ENCODE measurements at places on chromosomes 11 and 22.

- no peak for DNase-seq
Observed at GRCh38 chr22:40529821-40530220, 106.7 kb downstream of the MRTFA start.

DNA sequence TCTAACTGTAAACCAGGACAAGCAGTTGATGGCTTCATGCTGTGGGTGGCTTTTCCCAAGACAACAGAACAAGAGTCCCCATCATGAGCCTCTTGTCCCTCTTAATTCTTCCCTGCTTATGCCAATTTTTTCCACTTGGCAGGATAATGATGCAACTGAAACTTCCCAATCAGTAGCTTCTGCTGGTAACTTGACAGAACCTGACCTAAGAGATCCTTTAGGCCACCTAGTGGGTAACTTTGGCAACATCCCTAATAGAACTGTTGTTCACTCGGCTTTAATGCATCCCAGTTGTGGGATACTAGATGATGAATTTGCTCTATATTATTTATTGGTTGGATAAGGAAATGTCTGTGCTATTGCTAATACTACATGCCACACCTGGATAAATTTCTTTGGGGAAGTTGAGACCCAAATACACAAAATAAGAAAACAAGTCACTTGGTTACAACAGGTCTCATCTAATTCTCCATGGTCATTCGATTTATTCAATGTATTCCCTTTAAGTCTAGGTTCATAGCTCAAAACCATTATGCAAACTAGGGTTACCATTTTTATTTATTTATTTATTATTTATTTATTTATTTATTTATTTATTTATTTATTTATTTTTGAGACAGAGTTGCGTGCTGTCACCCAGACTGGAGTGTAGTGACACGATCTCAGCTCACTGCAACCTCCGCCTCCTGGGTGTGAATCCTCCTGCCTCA is 41.4 kb upstream of the NFAM1 start:
- DNase-seq: no peak

DNA sequence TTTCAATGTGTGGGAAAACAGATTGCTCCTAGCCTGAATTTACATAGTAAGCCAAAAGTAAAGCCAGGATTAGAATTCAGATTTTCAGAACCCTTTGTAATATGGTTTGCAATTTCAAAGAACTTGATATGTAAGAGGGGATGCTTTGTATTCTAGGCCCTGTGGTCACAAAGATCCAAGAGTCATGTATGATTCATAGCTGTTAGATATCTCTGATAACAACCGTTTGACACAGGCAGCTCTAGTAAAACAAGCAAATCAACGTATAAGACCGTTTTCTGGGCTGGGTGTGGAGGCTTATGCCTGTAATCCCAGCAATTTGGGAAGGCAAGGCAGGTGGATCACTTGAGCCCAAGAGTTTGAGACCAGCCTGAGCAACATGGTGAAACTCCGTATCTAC is 79.6 kb downstream of the EMSY start:
- DNase-seq: no peak

GRCh38 chr11:22076271-22076930 is 116.5 kb upstream of the ANO5 start:
- no peak for DNase-seq

DNA sequence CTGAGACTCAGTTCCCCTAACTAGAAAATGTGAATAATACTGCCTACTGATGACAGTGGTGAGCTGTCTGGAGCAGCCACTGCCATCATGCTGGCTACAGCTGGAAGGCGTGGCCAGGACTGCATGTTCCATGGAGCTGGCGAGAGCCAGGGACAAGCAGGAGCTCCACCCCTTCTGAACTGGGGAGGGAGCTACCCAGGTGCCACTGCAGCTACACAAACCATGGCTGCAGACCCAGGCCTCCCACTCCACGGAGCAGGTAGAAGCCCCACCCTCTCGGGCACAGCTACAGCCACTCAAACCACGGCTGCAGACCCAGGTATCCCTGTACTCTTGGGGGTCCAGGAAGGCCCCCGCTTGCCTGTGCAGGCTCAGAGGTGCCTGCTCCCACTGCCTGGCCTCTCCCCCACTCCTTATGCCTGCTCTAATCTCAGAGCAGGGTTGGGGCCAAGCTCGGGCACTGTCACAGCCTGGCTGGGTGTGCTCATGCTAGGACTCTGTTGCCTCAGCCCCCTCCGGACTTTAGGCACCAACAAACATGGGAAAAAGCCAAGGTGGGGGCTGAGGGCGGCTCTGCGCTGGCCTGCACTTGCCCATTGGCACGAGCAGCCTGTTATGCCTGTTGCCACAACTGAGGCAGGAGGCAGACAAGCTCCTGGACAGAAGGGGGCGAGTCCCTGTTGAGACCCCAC is 51.7 kb downstream of the RAB30 start:
- DNase-seq: no peak

DNA sequence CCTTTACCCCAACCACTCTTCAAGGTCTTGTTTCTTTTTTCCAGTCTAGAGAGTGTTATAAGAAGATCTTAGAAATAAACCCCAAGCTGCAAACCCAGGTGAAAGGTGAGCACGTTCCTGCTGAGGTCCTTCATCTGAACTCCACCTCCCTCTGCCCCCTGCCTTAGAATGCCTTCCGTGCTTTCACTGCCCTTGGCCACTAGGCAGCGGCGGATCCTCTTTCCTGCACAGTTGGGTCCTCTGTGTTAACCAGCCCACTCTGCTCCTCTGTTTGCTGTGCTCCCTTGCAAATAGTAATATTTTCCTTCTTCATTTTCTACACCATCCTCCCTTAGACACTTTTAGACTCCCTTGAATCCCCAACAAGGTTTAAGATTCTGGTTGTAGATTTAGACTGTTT is 24.3 kb downstream of the TTC12 start:
- DNase-seq: no peak

DNA sequence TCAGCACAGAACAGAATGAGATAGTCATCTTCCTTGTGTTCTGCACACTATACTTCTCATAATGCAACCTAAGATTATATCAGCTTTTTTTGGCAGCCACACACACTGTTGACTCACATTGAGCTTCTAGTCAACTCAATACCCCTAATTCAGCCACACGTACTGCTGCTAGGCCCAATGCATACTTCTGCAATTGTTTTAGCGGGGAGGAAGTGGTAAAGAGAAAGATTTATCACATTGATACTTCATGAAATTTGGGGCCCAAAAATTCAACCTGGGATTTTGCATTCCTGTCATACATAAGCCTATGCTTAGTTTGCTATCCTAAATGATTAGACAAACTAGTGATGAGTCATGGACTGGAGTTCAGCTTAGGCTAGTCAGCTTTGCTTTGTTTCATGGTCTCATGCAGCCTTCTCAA is 8.6 kb upstream of the UPB1 start:
- DNase-seq: peak; percentile 17

GRCh38 chr22:17724678-17725499 is 49.4 kb downstream of the BID start:
- DNase-seq: no peak
